AG20443 (cell line): ENCODE measurements at places on chromosomes 5 and 9.

GRCh38 chr9:4020755-4021296 is 279.0 kb downstream of the GLIS3 start:
- DNase-seq = no peak

- DNase-seq = no peak
Observed at GRCh38 chr5:81860778-81861177, 109.9 kb upstream of the SSBP2 start.

GRCh38 chr9:21589344-21590056 is 107.4 kb upstream of the IFNE start:
- DNase-seq = no peak

GRCh38 chr9:128081056-128081455 is 13.0 kb downstream of the SLC25A25 start:
- DNase-seq = peak; percentile 88

- peak; percentile 76 for DNase-seq
Observed at GRCh38 chr5:76818844-76819831, at the start of gene F2RL1. TSS of gene F2RL1 (plus strand) at chr5:76819030. CDS start at chr5:76819183, 153 bp downstream.

DNA sequence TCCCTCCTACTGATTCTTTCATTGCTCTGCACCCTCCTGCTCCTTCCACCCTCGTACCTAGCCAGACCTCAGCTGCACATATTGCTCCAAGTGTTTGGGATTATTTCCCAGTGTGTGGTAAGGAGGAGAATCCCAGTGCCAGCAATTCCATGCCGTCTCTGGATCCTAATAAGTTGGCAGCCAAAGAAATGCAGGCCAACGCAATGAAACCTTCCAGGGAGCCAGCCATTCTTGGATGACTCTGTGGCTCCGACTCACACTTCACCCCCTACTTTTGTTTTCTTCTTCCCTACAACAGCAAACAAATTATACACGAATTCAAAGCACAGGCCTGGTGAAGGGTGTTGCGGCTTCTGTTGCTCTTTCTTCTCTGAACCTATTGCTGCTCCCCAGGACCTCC is 82.5 kb upstream of the SLC1A3 start:
- no peak for DNase-seq

GRCh38 chr5:62354028-62354874 is 48.2 kb downstream of the KIF2A start:
- peak; percentile 38 for DNase-seq

DNA sequence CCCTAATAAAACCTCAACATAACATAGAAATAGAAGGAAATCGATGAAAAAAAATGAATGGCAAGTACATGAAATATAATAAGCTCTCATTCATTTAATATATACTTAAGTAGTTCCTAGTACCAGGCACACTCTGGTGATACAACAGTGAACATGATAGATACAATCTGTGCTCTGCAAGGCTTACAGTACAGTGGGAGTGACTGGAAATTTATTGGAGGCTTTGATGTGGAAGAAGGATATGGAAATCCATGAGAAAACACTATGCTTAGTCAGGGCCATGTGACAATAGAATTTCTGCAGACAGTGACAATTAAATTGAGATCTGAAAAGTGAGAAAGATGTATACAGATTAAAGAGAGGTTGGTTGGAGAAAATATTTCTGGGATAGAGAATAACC is 32.0 kb upstream of the IL33 start:
- DNase-seq = no peak

DNA sequence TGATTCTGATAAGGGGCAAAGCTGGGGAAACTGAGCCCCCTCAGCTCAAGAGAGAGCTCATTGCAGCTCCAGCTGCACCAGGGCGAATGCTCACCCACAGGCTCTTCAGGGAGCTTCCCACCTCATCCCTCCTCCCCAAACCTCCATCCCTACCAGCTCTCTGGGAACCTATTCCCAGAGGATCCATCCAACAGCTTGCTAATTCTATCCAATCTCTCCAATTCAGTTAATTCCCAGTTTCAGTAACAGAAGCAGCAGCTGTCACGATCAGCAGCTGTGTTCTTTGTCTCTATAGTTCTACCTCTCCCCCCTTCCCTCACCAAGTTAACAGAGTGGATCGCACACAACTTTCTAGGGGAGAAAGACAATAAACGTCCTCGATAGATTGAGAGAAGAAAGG is 135.5 kb upstream of the EFNA5 start:
- no peak for DNase-seq

GRCh38 chr9:90421786-90422185 is 220.8 kb downstream of the DIRAS2 start:
- no peak for DNase-seq

- peak; percentile 89 for DNase-seq
Observed at GRCh38 chr5:72441862-72442540, 65.2 kb downstream of the ZNF366 start.
